ENCODE measurements at places on chromosomes 7 and 10.

- DNase-seq = no peak
Measured at GRCh38 chr10:5449823-5450222, 37.5 kb downstream of the NET1 start.

DNA sequence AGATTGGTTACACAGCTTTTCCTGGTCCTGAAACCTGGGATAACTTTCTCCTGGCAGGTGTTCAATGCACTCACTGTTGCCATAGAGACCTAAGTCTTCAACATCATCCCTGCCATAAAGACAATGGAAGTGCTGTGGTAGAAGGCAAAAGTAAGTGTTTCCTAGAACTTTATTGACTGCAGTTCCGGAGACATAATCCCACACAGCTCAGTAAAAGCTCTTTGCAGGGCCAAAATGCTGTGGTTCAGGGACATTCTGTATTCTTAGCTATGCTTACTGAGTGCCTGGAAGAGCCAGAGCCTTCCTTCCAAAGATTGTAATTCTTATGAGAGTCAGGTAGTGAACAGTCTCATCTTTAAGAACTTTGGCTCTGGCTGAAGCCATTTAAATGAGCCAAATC, 5.3 kb downstream of the WIPF3 start:
- DNase-seq = no peak

DNA sequence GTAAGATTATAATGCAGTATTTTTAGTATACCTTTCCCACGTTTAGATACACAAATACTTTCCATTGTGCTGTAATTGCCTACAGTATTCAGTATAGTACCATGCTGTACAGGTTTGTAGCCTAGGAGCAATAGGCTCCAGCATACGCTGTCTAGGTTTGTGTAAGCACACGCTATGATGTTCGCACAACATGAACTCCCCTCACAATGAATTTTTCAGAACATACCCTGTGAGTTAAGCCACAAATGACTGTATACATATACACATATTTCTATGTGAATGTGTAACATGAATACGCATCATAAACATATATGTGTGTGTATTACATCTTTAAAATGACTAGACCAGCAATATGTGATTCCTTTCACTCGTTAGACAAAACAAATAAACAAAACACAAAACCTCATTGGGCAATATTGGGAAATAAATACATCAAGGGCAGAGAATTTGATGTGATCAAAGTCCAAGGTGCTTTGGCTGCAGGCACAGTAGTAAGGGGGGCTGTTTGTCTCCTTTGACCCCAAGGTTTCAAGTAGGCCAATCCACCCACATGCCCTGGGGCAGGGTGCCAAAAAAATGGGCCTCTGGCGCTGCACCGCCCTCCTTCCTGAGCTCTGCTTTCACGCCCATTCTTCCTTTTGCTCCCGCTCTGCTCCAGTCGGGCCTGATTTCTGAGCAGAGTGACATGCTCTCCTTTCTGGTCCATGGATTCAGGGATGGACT, 33.9 kb downstream of the CHN2 start:
- peak; percentile 29 for DNase-seq

DNA sequence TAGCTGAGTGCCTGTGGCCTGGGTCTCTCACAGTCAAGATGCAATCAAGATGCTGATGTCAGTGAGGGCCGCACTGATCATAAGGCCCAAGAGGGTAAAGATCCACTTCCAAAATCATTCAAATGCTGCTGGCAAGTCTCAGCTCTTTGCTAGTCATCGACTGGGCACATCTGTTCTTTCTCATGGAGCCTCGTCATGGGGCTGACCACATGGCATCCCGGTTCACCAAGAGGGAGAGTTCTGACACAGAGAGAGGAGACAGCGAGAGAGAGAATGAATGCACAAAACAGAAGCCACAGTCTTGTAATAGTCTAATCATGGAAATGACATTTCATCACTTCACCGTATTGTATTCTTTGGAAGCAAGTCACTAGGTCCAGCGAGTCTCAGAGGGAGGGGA, 1067.5 kb upstream of the C7orf33 start:
- no peak for DNase-seq

DNA sequence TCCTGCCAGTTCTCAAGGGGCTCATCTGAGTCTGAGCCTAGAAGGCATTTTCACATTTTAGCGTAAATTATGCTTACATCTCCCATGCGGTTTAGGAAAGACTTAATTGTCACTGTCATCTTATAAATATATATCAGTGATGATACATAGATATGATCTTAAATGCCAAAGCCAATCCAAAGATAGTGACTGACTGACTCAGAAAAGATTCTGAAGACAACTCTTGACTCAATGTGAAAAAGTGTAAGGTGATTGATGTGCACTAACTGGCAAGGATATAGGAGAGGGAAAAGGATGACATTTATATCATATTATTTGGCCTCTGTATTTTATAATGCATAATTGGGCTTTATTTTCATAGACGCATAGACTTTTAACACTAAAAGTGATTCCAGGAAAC, 84.9 kb upstream of the LRRN3 start:
- no peak for DNase-seq

DNA sequence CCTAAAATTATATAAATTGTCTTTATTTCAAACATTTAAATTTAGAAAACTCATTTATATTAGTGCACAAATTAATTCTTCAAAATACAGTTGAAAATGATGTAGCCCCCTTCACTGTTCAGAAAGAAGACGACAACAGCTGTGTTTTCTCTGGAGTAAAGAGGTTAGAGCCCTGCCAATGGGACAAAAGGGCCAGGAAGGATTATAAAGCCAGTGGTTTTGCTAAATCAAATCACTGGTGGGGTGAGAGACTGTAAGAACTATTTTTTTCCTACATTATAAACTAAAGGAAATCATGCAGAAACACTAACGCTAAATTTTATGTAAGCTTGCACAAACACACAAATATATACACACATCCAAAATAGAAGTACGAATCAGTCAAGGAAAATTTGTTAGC, 386.6 kb downstream of the PARD3 start:
- no peak for DNase-seq

DNA sequence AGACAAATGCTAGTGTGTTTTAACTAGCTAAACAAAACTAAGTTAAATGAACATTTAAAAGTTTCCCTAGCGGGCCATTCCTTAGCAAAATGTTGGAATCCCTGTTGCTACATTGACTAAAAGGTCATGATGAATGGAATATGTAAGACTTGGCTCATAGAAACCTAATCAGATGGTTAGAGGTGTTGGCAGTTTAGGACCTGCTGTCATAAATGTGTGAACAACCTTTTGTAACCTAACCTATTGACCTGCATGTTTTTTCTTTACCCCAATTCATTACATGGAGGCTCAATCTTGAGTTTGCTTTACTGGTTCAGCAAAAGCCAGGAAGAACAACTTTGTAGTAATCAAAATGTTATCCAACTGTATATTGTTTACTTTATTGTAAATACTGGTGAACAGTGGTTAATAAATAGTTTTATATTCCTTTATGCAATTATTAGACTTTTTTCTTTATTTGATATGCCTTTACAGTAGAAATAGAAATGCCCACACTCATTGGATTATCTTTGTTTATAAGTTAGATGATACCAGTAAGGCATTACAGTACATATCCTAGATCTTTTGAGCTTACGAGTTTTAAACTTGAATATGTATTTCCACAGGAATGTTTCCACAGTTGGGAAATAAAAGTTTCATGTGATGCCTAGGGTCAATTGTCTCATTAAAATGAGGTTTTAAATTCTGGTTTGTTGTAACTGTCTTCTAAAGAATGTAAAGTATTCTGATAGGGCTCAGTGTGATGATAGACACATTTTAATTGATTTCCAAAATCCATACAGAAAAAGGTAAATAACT, 11.6 kb downstream of the CBX3 start:
- DNase-seq = no peak

DNA sequence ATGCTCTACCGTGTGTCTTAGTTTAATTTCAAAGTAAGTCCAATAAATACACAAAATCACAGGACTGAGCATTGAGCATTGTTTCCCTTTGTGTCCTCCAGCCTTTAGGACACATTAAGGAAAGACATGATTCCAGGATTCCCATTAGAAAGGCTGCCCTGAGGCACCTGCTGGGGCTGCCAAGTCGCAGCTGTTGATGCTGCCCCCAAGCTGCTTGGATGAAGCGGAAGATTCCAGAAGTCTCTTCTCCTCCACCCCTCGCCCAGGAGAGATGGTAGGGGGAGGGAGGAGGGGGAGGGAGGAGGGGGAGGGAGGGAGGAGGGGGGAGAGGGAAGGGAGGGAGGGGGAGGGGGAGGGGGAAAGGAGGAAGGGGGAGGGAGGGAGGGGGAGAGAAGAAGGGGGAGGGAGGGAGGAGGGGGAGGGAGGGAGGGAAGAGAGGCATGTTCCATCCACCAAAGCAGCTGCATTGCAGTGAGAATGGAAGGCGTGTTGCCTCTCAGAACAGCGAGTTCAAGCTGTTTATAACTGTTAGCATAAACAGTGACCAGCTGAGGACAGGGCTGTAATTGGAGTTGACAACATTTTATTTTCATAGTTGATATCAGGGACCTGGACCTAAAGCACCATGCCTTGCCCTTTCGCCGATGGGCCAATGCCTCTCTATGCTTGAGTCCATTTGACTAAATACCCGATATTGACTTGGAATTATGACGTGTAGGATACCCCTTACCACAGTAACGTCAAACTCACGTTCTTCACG, 67.3 kb downstream of the DIP2C start:
- DNase-seq = no peak

All from ELF-1 (cell line).